ENCODE measurements at places on chromosomes 6 and 20.

DNA sequence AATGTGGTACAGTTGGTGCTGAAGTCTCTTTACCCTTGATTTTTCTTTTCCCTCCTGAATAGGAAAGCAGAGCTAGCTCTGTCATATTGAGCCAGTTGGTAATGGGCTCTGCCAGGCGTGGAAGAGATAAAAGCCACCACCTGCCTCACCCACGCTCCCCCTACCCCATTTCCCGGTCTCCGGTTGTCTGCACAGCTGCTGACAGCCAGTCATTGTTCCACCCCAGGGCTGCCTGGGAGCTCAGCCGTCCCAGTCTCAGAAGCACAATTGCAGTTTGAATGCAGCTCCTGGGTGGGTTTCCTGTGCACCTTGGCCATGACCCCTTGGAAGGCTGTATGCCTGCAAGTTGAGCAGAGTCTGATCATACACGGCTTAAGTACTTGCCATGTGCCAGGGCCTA, 675.2 kb upstream of the FLRT3 start:
- no peak for DNase-seq

DNA sequence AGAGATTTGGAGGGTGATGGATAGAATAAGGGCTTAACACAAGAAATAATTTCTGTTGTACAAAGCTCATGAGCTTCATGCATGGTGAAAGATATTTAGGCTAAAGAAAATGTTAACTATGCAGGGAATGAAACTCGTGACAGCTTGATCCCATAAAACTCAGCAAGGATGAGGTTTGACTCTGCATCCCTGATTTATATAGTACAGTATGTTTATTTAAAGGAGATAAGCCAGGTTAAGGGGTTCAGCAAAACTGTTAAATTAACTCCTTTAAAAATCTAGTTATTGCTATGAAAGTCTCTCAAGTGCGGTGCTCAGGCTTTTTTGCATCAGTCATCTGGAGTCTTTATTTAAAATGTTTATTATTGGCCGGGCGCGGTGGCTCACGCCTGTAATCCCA, 326.4 kb downstream of the LAMA2 start:
- no peak for DNase-seq

DNA sequence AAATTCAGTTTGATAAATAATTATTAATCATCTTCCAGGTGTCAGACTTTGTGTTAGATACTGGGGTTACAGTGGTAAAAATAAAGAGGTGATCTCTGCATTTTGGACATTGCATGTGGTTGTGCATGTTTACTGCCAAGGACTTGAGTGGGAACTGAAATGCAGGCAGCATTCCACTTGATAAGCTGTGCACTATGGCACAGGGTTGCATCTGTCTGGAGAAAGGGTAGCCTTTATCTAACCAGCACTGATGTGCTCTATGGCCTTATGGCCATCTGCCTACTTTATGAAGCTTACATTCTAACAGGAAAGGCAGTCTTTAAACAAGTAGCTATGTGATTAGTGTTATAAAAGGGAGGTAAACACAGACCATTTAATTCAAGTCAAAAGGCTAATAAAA, 53.0 kb upstream of the MLIP start:
- no peak for DNase-seq

GRCh38 chr20:45459606-45460005, 9.9 kb upstream of the WFDC2 start:
- DNase-seq = no peak

GRCh38 chr6:78483553-78484197, 383.7 kb upstream of the IRAK1BP1 start:
- DNase-seq = no peak

GRCh38 chr20:35840421-35840820, 68.6 kb downstream of the PHF20 start:
- DNase-seq = no peak

DNA sequence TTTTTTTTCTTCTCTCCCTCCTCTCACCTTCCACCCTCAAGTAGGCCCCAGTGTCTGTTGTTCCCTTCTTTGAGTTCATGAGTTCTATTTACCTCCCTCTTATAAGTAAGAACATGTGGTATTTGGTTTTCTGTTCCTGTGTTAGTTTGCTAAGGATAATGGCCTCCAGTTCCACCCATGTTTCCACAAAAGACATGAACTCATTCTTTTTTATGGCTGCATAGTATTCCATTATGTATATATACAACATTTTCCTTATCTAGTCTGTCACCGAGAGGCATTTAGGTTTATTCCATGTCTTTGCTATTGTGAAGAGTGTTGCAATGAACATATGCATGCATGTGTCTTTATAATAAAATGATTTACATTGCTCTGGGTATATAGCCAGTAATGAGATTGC, 147.9 kb downstream of the PDE7B start:
- DNase-seq = no peak

DNA sequence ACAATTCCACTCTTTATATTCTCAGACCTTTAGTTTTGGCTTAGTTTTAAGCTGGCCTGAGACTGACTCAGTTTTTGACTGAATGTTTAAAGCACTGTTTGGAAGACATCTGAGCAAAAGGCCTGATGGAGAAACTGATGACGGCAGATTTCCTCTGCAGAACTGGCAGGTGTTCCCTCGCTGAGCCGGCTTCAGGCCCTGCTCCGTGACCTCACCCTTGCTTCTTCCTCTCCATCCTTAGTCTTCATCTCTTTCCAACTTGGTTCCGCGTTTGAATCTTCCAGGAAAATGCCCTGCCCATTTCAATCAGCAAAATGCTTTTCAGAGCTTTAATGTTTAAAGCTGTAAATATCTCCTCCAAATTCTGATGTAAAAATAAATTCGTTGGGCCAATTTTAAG, 6.6 kb downstream of the NKX2-4 start:
- DNase-seq = no peak

DNA sequence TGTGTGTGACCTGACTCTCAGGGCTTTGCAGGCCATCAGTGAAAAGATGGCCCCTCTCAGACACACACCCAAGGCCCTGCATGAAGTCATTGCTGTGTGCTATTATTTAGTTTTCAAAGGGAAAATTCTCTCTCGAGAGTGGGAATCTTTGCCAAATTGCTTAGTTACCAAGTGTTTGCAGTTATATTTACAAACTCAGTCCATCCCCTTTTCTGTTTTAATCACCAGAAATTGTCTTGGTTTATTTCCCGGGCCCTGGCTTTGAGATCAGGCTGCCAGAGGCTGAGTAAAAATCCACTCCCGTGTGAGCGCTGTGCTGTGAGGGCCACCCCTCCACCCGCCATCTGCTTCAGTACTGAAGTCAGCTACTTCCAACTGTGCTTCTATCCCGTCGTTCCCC, 163.1 kb downstream of the SOD2 start:
- no peak for DNase-seq

- peak; percentile 94 for DNase-seq
Observed at GRCh38 chr6:42045538-42046460, 4.5 kb upstream of the TAF8 start.

DNA sequence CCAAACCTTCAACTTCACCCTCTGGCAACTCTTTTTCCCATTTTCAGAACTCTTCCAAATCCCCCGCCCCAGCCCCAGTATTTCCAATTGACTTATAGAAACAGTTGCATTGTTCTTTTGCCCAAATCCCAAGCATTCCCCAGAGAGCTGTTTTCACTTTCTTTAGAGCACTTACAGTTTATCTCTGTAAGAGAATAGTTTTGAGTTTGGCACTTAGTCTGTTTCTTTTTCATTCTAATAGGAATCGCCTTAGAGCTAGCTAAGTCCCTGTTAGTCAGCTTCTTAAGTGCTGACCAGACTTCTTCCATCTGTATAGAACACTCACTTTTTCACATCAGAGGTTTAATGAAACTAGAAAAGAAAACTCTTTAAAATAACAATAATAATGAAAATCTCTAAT, 374.2 kb upstream of the FLRT3 start:
- no peak for DNase-seq

GRCh38 chr20:59958123-59958522, at the start of gene CDH26:
TSS of gene CDH26 (plus strand) at chr20:59958423. CDS start at chr20:59958727, 304 bp downstream.
- no peak for DNase-seq

- no peak for DNase-seq
Observed at GRCh38 chr6:466564-466963, 75.0 kb downstream of the IRF4 start.

DNA sequence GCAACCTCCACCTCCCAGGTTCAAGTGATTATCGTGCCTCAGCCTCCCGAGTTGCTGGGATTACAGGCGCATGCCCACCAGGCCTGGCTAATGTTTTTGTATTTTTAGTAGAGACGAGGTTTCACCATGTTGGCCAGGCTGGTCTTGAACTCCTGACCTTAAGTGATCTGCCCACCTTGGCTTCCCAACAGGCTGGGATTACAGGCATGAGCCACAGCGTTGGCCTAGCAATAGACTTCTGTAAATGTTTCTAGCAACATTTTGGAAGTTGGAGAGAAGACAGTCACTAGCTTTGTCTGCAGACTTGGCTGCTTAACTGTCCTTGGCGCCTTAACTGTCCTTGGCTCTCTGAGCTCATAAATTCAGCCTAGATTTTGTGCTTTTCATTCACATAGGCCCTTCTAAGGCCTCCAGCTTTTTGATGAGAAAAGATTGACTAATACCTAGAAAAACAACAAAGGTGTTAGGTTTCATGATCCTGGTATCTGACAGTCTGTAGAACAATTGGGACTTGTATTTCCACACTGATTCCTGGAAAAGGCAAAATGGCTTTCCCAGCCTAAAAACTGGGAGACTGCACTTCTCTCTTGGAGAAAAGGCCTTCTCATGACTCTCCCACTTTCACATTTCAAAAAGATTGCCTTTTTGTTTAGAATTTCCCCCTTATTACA, 49.7 kb downstream of the OR2B2 start:
- no peak for DNase-seq

DNA sequence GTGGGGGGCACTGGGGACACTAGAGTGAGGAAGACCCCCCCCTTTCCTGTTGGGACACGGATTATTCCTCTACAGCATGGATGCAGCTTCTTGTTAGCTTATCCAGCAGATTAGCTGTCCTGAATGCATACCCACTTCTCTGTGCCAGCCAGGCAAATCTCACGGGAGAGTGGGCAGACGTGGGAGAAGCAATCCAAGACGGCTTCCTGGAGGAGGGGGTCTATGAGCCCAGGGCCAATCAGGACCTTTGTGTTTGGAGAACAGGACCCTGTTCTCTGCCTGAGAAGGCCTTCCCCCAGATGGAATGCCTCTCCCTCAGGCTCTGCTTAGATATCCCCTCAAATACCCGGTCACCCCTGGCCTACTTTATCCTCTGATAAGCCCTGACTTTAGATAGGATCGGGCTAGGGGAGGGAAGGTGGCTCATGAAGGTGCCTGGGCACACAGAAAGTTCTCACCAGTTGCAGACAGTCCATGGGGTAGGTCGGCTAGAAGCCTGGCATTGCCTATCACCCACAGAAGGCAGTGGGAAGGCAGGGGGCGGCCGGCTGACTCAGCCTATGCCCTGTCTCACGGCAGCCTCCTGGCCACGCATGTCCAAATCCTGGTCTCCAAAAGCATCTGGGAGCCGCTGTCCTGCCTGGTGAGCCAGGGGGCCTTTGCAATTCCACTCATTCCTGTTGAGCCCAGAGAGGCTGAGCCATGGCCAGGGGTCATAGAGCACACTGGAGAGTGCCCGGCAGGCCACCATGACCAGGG, 34.7 kb downstream of the SUN5 start:
- DNase-seq = peak; percentile 8

GRCh38 chr6:52426667-52427066, 6.5 kb downstream of the EFHC1 start:
- no peak for DNase-seq

- peak; percentile 53 for DNase-seq
Observed at GRCh38 chr6:97394160-97394748, 111.2 kb upstream of the MMS22L start.

- no peak for DNase-seq
Observed at GRCh38 chr20:24491041-24491756, 21.8 kb downstream of the SYNDIG1 start.

DNA sequence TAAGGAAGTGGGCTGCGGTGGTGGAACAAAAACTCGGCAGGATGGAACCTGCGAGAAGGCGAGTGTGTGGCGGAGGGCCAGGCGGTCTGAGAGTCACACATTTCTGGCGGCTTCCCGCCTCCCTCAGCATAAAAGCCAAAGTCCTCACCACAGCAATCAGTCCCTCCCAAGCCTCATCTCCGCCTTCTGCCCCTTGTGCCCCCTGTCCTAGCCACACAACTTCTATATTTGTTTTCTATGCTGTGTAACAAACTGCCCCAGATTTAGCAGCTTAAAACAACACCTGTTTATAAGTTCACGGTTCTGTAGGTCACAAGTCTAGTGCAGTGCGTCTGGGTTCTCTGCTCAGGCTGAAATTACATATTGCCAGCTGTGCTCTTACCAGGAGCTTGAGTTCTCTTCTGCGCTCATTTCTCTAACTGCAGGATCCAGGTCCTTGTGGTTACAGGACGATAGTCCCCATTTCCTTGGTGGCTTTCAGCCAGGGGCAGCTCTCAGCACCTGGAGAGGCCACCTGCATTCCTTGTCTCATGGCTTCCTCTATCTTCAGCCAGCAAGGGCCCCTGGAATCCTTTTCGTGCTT, 11.7 kb upstream of the SPO11 start:
- DNase-seq = no peak

- DNase-seq = no peak
Observed at GRCh38 chr20:58125726-58126125, 102.7 kb downstream of the ANKRD60 start.

DNA sequence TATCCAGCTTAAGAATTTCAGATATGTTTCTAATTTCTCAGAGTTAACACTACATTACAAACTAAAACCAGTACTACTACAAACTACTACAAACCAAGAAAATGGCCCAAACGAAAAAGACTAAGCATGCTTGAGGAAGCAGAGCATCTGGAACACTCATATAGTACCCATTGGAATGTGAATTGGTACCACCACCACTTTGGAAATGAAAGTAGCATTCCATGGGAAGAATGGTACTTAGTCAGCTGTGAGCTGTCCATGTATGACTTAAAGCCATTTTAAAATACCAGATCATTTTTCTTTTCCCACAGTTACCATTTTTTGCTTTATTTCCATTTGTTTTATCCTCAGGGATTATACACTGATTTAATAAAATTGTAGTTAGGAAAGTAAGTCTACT, 30.5 kb downstream of the FBXO9 start:
- DNase-seq = no peak

DNA sequence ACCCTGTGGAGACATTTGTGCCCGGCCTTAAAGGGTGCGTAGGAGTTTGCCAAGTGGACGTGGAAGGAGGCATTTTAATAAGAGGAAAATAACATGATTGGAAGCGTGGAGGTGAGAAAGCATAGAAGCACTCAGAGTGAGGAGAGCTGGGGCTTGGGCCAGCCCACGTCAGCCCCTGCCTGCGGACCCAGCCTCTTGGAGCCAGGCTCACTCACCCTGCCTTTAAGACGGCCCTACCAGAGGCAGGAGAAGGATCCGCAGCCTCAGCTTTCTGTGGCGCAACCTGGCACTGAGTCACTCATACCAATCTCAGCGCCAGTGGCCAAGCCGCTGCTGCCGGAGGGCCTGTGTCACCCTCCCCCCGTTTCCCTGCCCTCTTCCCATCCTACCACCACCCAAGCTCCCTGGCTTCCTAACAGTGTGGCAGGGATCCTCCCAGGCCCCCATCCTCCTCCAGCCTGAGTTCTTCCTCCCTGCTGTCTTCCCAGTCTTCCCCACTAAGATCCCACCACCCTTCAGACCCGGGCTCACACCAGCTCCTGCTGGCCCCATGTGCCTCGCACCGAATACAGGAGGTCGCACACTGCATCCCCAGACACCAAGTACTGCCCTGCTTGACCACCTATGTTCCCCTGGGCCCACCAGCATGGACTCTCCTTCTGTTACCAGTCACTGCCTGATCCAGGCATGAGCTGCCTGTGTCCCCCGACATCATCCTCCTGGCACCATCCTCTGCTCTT, 285.2 kb downstream of the UST start:
- no peak for DNase-seq
